Stimulated activated CD8-positive, alpha-beta memory T cell treated with anti-CD3 and anti-CD28 coated beads, Interleukin-2, amount 100 ng/mL, for 1 hour (primary cell): ENCODE measurements at places on chromosomes 4 and X.

GRCh38 chr4:10639100-10639499 lies 45.5 kb downstream of the CLNK start:
- DNase-seq = no peak

- DNase-seq = no peak
These were observed 12.4 kb upstream of the CXXC4 start for GRCh38 chr4:104507112-104507511.

DNA sequence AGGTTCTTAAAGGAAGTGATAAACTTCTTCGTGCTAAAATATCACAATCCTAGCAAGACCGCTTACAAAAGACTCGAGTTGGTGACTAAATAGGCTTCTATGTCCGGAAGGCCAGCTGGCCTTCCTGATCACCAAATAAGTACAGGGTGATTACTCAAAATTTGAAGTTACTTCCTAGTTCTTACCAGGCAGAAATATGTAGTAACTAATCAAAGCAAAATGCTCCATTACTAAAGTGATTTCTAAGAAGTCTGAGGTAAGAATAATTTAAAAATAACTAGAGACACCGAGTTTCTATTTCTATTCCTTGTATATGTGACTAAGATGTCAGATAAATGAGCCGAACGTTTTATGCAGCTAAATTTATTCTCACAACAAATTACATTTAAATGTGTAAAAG lies 62.2 kb downstream of the NSUN7 start:
- no peak for DNase-seq

GRCh38 chr4:123284168-123284567 lies 112.4 kb upstream of the SPRY1 start:
- DNase-seq = no peak

DNA sequence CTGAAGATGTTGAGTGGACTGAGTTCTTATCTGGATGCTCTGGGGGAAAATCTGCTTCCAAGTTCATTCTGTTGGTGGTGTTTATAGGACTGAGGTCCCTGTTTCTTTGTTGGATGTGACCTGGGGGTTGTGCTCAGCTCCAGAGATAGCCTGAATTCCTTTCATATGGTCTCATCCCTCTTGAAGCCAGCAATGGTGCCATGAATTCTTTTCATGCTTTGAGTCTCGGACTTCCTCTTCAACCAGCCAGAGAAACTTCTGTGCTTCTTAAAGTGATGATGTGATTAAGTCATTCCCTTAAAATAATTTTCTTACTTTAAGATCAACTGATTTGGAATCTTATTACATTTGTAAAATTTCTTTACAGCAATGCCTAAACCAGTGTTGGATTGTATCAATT lies 233.8 kb upstream of the UGT8 start:
- DNase-seq = no peak

DNA sequence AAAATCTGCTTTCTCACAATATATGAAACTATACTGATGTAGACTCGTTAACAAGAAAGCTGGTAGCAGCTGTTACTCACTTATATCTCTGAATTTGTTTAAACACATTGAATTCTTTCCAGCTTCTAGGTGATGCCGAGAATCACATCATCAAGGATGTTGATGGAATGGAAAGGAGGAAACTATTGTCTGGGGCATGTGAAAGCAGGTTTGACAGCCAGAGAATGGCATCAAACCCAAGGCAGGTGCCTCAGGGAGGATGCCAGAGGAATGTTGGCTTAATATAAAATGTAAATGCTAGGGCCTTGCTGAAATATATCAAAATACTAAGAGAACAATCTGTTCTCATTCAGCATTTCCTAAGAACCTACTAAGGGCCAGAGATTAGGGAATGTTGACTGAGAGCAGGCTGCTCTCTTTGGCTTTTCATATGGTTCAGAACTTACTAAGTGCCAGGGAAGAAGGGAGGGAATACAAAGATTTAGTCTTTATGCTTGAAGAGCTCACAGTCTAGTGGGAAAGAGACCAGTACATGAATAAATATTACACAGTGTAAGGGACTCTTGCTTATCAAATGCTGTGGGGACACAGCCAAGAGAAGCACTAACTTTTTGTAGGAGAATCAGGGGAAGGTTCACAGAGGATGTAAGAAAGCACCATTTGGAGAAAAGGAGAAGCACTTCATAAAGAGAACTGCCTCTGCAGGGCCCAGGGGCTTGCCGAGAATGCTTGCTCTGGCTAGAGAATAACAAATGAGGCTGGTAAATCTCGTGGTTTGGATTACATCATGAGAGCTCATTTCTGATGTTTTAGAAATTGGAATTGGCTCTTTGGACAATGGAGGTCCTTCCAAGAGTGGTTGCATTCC lies 14.7 kb downstream of the SLIT2 start:
- DNase-seq = no peak

DNA sequence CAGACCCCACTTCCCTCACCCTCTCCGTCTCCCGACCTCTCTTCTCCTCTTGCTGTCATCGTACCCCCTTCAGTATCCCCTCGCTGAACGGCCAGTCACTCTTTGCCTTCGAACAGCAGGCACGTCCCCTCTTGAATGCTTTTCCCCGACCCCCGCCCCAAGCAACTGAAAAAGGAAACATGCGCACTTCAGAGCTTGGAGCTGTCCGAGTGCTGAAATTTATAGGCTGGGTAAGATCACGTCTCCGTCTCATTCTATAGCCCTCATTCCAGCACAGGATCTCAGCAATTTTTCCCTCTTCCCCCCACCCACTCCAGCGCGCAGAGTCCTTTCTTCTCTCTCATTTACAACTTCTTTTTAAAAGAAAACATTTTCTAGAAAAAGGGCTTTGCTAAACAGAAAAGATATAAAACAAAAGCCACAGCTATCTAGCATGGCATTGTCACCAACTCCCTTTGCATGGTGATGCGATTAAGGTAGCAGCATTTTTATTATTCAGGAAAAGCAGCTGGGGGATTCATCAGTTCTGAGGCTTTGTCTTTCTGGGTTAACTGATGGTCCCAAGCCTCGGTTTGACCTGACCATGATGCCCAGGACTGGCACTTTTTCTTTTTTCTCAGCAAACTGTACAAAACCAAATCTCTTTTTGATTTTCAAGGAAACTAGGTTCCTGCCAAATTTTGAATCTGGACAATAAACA lies at the start of gene GLRA2:
GLRA2 (plus strand) TSS at position 247 of the 700 bp plus-strand sequence. CDS start 522 bp downstream, outside the sequence.
- no peak for DNase-seq

DNA sequence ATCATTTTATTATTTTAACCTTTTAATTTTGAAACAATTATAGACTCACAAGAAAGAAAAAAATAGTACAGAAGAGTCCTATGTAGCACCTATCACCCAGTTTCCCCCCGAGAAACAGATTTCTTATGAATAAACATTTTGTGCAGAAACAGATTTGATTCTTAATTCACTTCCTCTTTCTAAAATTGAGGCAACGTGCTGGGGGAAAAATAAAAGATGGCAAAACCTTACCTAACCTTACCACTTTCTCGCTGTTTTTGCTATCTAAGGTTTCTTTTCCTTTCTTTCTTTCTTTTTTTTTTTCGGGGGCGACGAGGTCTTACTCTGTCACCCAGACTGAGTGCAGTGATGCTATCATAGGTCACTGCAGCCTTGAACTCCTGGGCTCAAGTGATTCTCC lies 4.3 kb upstream of the CLNK start:
- no peak for DNase-seq

DNA sequence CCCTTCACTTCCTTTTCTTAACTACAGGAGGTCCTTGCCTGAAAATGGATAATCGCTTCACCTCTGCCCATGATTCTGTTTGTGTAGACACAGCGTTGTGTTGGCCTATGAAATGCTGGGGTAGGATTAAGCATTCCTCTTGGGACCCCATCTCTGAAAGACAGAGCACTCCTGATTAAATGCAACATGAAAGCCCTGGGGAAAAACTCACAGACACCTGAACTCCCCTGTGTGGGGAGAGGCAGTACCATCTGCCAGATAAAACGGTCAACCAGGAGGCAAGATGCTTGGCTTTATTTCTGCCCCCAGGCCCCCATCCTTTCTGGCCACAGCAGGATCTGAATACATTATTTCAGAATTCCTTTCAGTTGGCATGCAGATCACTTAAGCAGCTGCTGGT lies 1.9 kb downstream of the LGI2 start:
- no peak for DNase-seq
